Left lobe of liver (tissue), 2 donors: ENCODE measurements at places on chromosomes 3 and 15.

DNA sequence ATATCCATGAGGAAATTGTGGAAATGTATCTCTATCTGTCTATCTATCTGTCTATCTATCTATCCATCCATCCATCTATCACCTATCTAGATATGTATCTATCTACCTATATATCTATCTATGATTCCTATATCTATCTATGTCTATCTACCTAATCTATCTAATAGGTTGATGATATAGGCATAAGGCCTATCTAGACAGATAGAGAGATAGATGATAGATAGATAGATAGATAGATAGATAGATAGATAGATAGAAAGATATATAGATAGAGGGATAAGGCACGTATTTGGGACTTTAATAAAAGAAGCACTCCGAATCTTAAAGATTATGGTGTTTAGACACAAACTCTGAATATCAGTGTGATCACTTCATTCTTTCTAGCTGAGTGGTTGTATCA is 58.1 kb downstream of the DIPK2A start:
- DNase-seq: no peak

DNA sequence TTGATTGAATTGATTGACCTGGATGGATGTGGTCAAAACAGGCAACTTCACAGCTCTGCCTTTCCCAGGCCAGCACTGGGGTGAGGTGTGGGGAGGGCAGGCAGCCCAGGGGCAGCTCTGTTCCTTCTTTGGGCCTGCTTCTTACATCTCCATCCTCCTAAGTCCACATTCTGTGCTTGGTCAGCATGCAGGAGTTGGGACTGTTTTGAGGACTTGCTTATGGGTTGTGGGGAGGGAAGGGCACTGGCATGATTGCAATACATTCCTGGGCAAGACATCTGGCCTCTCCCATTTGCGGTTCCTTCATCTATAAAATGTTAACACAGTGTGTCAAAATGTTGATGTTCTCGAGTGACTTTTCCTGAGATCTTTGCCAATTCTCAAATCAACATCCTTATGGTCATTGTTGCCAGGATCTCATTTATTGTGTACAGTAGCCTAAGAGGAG is 84.1 kb downstream of the ST6GAL1 start:
- DNase-seq: no peak

DNA sequence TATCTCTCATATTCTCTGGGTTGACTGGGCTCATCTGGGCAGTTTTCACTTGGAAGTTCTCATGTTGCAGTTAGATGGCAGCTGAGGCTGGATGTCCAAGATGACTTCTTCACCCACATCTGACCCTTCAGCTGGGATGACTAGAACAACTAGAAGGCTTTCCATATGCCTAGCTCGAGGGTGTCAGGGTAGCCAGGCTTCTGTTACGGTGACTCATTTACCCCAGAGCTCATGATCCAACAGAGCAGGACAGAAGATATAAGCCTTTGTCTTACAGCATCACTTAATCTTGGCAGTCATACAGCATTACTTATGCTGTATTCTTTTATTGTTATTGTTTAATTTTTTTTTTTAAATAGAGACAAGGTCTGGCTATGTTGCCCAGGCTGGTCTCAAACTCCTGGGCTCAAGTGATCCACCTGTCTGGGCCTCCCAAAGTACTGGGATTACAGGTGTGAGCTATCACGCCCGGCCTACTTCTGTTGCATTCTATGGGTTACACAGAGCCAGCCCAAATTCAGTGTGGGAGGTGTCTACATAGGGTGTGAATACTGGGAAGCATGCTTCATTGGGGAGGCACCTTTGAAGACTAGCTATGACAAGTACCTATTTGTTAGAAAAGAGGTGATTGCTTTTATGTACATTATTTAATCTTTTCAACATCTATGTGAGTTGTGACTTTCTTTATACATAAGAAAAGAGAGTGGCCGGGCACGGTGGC is 10.7 kb downstream of the HMCES start:
- DNase-seq: no peak

GRCh38 chr15:38069511-38070011 is 135.1 kb downstream of the TMCO5A start:
- DNase-seq: no peak

DNA sequence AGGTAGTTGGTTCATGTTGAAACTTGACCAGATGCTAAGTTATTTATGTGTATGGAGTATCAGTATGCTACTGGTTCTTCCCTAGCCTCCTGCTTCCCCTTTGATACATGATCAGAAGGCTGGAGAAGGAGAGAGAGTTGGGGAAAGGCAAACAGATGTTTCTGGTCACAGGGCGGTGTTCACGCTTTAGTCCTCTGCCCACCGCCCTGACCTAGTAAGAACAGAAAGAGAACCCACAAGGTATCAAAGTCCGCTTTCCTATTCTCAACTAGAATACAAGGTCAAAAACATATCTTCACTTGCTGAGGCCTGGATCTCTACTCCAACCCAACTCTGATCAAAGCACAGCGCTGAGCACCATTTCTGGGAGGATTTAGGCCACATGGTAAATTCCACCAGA is 55.5 kb downstream of the NCEH1 start:
- no peak for DNase-seq

DNA sequence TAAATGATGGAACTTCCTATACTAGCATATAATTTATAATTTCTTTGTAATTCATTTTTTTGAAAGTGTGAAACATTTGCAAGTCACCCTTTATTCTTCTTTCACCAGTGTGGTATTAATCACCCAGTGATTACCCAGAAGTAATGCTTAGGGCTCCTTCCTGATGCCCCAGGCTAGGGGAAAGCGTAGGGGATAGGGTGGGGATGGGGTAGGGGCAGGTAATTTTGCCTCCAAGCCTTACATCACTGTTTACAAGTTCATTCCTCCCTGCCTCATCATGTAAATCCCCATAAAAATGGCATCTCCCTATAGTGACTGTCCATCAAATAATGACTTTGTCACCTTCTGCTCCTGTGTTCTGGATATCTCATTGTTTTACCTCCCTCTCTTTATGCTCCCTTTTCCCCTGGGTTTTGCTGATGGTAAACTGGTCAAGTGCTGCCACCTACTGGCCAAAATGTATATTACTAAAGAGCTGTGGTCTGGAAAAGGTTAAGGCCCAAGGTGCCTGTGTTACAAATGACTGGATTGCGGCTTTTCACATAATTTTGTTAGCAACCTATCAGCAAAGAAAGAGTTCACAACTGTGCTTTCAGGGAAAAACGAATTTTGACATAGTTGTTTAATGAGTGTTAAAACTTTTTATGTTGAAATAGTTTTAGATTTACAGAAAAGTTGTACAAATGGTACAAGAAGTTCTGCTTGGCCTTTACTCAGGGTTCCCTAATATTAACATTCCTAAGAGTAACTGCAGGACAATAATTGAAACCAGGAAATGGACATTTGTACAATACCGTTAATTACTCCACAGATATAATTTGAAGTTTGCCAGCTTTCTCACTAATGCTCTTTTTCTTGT is 54.7 kb downstream of the ONECUT1 start:
- peak; percentile 68 for DNase-seq

- peak; percentile 57 for DNase-seq
Observed at GRCh38 chr3:129439226-129439816, 427 bp downstream of the MBD4 start.

GRCh38 chr15:96333131-96334016 is 2.9 kb downstream of the NR2F2 start:
- peak; percentile 57 for DNase-seq

GRCh38 chr15:80154336-80154735 is 1.5 kb downstream of the FAH start:
- DNase-seq: peak; percentile 87

DNA sequence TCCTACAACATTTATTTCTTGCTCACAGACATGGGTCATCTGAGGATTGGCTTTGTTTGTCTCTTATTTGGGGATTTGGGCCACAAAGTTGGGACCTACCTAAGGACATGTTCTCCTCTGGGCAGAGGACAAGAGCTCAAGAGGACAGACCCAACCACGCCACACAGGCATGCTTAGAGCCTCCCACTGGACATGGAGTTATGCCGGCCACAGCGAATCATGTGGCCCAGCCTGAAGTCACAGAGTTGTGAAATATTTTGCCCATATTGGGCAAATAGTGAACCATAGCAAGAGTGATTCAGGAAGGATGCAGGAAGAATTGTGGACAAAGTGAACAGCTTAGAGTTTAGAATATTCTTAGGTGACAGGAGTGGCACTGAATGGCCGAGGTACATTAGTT is 9.9 kb downstream of the TRAK1 start:
- DNase-seq: peak; percentile 78

DNA sequence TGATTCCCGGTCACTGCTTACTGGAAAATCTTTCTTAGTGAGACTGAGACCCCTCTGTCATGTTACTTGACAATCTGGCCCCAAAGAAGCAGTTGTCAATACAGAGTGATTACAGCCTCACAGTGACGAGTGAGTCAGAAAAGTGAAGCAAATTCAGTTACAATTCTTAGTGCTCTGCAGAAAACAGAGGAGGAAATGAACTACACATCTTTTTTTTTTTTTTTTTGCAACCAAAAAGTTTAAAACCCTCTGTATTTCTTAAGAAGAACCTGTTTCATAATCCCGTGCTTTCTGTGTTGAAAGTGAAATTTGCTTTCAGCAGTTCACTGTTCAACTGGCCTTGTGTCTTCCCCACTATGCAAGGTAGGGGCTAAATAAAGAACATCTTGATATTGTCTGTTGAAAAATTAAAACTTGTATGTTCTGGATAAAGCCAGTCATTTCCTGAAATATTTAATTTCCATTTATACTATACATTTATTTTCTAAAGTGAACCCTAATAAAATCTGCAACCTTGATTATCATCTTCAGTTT is 1.9 kb downstream of the AQP9 start:
- no peak for DNase-seq
